CD4-positive, alpha-beta T cell treated with Interleukin-6 at 100 ng/mL for 8 hours (primary cell): ENCODE measurements at places on chromosomes 5 and 9.

DNA sequence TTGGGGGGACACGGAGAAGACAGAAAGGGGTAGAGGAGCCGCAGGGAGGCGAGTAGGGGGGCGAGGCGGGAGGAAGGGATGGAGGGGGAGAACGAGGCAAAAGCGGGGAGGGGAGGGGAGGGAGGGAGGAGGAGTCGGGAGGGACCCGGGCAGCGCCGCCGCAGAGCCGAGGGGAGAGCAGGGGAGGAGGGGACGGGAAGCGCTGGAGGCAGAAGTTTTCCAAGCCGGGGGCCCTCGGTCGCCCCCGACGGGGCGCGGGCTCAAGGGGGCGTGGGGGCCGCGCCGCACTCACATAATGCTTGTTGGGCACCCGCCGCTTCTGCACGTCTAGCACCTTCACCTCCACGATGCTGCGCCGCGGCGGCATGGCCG, 353 bp downstream of the SH3PXD2B start:
- no peak for DNase-seq

GRCh38 chr5:174387448-174387847, 336.9 kb upstream of the MSX2 start:
- DNase-seq = no peak

DNA sequence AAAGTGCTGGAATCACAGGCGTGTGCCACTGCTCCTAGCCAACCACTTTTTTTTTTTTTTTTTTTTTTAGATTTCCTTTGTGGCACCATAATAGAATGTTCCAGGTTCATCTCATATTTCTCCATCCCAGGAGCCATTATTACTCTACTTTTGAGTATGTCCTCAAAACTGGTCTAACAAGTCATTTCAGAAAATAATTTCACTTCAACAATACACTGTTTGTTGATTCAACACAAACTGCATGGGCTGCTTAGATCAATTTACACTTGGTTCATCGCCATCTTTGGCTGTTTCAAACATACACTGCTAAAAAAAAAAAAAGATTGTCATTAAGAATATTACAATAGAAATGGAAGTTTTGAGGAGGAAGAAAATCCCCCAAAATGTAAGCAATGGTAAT, 57.9 kb downstream of the CSNK1A1 start:
- no peak for DNase-seq

DNA sequence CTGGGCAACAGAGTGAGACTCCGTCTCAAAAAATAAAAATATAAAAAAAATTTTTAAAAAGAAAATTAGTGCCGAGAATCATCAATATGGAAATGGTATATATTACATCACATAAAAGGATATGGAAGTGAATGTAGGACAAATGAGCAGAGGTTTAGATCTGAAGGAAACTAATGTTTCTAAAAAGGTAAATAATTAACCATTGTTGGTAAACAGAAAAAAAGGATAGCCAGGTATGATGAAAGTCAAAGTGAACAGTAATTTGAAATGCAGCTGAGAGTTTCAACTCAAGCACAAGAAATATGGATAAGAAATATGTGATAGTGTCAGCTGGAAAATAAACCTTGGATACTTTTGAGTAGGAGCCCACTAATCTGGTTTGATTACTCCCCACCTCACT, 76.2 kb downstream of the CPLANE1 start:
- no peak for DNase-seq

DNA sequence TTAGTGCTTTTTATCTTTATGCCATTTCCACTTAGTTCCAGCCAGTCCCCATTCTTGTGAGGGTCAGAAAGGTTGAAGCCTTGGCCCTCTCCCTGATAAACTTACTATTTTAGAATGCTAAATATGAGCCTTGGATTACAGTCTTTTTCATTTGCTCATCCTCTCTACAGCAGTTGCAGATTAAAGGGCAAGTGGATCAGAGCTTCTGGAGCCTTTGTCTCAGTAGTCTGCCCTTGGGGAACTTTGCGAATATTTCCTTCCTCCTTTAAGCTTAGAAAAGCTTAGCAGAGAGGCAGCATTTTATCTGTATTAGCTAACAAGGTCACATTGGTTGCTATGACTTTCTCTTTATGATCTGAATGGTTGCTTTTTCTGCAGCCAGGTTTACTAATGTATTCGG, 11.5 kb downstream of the FSD1L start:
- no peak for DNase-seq
